ENCODE measurements at places on chromosomes 3 and 15.
A peak's percentile ranks its signal among the peaks of the same experiment; 100 is the strongest.

DNA sequence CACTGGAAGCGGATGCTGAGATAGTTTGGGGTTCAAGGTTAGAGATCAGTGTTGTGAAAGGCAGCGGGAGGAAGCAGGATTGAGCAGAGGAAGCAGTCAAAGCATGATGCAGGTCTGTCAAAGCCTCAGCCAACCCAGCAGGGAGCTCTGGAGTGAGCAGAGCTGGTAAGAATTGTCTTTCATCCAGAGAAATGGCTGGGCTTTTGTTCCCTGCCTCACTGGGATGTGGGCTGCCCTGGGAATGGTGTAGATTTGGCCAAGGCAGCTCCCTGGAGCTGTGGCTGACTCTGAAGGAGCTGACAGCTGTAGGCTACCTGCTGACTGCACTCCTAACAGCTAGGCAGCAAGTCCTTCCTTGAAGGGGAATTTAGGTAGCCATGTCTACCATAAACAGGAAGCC is 61.9 kb upstream of the STXBP5L start:
- DNase-seq: no peak

DNA sequence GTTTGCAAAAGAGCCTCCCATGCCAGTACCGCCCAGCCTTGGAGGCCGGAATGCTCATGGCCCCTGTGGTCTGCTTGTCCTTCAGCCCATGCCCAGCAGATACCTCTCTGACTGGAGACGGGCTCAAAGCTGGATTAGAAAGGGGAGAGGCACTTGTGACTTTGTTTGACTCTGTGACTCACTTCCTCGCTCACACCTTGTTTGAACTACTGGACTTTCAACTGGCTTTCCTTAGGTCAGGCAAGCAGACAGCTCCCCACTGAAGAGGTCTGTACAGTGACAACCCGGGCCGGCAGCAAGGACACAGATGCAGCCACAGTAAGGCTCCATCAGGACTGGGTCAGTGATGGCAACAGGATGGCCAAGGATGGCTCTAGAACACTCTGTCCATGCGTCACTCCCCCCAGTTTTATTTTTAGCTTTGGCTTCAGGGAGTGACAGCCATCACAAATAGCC is 98.6 kb upstream of the ABHD17C start:
- no peak for DNase-seq

GRCh38 chr3:133380481-133381225 is 19.2 kb upstream of the BFSP2 start:
- DNase-seq: no peak

- DNase-seq: no peak
Measured at GRCh38 chr3:100184948-100185570, 70.8 kb upstream of the FILIP1L start.

DNA sequence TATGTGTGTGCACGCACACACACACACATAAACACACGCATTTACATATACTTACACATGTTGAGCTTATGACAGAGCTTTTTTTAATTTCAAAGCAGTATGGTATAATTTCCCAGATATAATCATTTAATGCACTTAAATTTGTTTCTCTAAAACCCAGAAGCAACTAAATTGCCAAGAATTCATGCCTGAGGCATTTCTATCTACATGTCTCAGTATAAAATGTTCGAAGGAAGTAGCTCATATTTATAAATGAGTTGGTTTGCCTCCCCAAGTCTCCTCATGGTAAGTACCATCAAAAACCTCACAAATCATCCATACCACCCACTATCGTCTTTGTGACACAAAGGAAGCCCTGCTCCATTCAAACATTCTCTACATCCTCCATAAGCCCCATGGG is 130.6 kb downstream of the RPL22L1 start:
- DNase-seq: no peak

GRCh38 chr3:77042343-77042742 is 2.4 kb downstream of the ROBO2 start:
- no peak for DNase-seq

DNA sequence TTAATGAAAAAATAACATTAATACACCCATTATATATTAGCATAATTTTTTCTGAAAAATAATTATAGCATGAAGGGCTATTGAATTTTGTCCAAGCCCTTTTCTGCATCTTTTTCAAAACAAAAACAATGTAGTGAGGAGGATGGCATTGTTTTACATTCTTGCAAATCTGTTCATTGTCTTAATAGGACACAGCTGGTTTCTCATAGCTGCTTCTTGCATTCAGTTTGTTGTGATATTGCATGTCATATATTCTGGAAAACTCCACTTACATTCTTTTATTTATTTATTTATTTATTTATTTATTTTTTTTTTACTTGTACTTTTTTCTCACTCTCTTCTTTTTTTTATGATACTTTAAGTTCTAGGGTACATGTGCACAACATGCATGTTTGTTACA is 107.4 kb downstream of the NR1D2 start:
- no peak for DNase-seq

- peak; percentile 33 for DNase-seq
Measured at GRCh38 chr15:42728560-42728959, 8.4 kb downstream of the CDAN1 start.

- DNase-seq: no peak
Measured at GRCh38 chr15:68552773-68553172, 26.0 kb upstream of the CORO2B start.

DNA sequence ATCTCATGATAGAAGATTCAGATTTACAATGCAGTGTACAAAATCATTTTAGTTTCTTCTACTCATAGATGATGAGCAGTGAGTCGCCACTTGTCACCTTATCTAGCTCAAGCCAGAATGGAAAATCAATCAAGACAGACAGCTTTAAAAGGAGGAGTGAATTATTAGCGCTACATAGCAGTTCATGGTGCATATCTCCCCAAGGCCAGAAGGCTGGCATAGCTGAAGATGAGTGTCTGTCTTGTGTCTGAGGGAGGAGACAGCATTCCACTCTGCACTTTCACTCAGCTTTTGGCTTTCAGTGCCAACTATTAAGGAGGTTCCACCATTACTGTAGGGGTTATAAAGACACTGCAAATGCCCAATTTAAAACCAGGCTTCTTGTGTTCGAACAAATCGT is 804.1 kb upstream of the LMCD1 start:
- DNase-seq: no peak

DNA sequence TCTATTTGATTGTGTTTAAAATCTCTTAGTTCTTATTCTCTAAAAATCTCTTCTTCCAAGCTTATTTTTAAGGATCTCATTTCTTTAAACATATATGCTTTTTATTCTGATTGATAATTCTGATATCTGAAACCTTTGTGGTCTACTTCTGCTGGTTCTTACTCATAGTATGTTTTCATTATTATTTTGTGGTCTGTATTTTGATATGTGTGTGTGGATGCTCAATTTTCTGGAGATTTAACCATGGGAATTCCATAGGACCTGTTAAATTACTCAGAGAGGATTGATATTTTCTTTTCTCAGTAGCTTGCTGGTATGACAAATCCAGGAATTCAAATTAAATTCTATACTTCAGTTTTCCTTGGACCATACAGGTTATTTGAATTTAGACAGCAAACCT is 14.7 kb upstream of the HHLA2 start:
- no peak for DNase-seq

GRCh38 chr3:89113893-89114840 is 6.7 kb downstream of the EPHA3 start:
- DNase-seq: peak; percentile 21

GRCh38 chr15:68739390-68740080 is 81.2 kb downstream of the ANP32A start:
- no peak for DNase-seq

- no peak for DNase-seq
Measured at GRCh38 chr3:161454615-161455014, 42.0 kb upstream of the OTOL1 start.

GRCh38 chr15:61480863-61481262 is 251.8 kb upstream of the RORA start:
- DNase-seq: no peak

GRCh38 chr3:195888311-195888761 is 20.0 kb downstream of the TNK2 start:
- DNase-seq: no peak

DNA sequence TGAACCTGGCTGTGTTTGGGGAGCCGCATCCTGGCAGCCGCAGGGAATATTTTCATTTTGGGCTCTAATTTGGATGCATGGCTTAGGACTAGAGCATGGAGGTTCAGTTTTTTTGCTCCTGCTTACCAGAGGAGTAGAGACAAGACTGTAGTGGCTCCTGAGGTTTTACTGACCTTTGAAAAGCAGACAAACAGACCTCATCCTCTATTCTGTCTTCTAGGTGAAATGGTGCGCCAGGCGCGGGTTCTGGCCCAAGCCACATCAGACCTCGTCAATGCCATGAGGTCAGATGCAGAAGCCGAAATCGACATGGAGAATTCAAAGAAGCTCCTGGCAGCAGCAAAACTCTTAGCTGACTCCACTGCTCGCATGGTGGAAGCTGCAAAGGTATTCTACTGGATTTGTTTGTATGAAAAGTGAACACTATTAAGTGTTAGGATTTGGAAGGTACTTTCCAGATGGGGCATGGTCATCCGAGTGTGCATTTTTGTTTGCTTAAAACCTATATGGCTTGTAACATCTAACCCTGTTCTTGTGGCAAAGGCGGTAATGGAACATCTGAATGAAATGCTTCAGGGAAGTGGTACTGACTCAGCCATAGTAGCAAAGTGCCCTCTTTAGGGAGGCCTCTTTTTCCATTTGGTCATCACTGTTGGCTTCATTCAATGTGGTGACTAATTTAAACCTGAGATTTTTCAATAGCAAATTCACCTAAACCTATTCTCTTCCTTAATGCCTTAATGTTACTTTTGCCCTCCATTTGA is 330.7 kb upstream of the TPM1 start:
- no peak for DNase-seq
